ENCODE measurements at places on chromosomes 3 and 15. TPM values are rescaled to one million over a fixed set of nuclear protein-coding genes. Genes with fewer than 3 reads are reported as not detected.

DNA sequence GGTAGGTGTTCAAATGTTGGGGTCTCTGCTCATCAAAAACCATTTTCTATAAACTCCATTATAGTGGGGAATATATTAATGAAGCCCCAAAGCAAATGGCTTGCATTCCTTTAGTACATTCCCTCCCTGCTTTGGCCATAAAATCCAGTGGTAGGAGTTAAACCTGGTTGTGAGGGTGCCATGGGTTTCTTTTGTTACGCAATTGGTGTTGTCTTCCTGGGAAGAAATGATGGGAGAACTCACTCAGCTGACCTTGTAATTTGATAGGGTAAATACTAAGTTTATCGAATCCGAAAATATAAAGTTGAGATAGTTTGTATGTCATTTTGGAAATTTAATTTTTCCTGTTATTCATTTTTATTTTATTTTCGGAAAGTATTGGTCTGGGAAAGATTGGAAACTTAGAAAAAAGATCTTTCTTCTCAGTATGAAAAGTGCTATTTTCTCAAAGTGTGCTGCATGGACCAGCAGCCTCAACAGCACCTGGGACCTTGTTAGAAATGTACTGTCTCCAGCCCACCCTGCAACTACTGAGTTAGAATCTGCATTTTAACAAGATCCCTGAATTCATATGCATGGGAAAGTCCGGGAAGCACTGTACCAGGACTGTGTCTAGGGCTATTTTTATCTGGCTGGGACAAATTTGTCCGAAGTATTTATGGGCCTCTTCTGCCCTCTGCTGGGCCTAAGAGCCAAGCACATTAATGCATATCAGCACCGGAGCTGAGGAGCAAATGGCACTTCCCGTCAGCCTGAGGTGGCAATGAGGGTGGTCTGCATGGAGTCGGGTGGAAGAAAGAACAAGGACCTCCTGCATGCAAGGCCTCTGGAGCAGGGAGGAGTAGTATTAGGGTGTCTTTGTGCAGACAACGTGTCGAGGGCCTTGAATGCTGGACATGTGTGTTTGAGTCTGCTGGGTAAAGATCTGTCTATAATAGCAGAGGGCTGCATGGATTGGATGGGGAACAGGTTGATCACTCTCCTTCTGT lies 54.7 kb downstream of the FAM81A start:
- DNase-seq, result peak; percentile 56

DNA sequence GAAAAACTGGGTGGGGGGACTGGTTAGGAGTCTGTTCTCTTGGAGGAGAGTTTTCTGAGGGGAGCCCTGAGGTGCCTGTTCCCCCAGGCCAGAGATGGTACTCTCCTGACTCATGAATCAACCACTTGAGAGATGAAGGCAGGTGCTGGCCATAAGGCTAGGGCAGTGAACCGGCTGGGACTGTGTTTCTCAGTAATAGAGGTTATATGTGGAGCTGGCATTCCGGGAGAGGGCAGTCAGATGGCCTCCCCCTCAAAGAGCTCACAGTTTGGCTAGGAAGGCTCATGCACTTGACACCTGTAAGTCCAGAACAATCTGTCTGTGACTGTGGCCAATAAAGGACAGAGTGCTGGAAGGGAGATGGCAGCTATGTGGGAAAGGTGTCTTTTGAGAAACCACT lies 10.0 kb upstream of the SCN10A start:
- no peak for DNase-seq

DNA sequence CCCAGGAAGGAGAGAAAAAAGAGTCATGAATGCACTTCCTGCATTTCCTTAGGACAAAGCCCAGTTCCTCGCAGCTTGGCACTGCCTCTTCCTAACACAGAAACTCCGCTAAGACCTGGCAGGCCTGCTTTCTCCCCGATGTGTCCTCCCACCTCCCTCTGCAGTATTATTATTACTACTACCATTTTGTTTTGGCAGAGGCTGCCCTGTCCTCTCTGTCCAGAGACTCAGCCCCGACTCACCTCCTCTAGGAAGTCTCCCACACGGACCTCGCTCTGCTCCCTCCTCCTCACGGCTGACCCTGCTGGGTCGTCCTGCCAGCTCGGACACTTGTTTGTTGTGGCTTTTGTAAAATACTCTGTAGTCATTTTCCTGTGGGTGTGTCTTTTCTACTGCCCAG lies 107.2 kb upstream of the HACD2 start:
- DNase-seq, result no peak

DNA sequence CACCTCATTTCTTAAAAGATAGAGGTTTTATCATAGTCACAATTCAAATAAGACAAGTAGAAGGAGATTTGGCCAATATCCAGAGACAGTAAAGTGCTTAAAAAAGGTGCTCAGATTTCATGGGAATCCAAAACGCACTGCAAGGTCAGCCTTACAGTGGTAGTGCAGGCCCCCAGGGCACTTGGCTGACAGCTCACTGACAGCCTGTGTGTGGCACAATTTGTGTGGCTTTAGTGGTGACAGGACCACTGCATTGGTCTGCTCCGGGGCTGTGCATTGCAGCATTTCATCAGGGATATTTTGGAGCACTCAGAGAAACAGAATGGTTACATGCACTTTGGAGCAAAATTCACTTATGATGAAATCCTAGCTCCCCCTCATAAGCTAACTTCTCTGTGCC lies 544.3 kb downstream of the NTRK3 start:
- no peak for DNase-seq

The CP gene
- total RNA-seq, result 5.8 TPM

DNA sequence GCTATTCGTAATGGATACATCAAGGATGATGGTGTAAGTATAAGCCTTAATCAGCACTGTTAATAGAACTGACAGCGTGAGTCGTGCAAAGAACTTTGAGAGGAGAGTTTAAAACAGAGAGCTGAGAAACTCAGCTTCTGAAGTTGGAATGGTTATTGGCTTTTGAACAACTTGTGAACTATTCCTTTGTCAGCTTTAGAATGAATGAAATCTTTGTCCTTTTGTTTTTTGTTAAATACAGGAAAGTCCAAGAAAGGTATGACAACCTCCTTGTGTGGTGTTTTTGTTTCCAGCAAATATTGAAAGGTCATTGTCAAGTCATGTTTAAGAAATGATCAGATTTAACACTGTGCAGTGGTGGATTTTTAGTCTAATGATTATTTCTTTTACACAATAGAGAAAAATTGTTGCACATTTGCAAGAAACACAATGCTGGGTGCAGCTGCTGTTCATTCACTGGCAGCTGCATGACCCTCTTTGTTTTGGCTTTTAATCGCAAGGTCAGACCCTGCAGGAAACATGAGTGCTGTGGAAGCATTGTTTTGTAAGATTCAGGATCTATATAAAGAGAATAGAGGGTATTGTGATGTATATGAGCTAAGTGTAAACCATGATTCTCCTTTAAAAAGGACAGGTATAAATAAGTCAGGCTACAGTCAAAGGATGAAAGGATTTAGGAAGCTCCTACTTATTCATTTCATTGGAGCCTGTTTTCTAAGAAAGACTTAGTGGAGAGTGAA lies 21.7 kb upstream of the ABHD10 start:
- DNase-seq, result no peak

The ZNF662 gene
- total RNA-seq, result not detected

The DCLK3 gene
- total RNA-seq, result not detected

The CD200 gene
- not detected for total RNA-seq
